Activated T-cell treated with anti-CD3 and anti-CD28 coated beads, Interleukin-2, amount 50 U/mL, for 48 hours (primary cell): ENCODE measurements at places on chromosomes 16 and 17.

DNA sequence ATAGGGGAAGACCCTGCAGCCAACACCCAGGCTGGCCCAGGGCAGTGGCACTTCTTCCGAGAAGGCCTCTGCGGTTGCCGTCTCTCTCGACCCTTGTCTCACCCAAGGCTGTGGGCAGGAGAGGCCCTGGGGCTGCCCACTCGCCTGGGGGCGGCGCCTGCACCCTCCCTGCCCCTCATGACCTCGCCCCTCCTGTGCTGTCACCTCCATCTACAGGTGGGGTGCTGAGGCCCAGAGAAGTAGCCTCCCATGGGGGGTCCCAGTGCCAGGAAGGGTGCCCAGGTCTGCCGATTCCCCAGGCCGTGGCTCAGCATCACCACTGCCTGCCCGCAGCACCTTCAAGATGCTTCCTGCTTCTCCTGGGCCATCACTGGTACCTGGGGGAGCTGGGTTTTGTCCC lies 992 bp downstream of the NLRC3 start:
- peak; percentile 56 for DNase-seq

DNA sequence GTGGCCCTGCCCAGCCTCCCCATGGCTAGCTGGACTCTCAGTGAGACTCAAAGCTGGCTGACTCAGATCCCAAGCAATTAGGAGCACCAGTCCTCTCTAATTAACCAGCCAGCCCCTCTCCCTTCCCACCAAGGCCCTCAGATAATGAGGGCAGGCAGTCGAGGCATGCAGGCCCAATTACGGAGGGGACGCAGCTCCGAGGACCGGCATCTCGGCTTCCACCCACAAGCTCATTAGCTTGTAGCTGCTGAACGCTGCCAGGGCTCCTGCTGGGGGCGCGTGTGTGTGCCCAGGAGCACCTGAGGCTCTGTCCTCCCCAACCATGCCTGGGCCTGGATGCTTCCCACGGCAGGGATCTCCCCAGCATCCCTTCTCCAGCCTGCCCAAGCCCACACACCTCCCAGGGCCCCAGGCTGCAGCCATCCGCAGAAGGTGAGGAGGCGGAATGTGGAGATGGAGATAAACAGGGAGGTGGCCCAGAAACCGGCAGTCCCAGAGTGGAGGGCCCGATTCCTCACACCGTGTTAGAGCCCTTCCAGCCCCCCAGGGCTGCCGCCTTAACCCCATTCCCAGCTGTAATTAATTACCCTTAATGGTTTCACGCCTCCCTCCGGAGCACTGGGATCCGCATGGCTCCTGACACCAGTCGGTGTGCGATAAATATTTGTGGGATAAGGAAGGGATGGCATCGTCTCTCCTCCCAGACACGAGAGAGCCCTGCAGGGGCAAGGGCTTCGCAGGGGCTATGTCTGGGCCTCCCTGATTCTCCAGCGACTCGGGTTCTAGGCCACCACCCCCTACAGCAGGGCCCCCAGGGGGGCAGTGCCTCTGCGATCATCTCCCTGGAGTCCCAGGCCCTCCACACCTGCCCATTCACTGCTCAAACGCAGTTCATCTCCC lies 42.2 kb downstream of the RPH3AL start:
- no peak for DNase-seq

GRCh38 chr17:59470624-59471297 lies 94.6 kb upstream of the DHX40 start:
- DNase-seq, result no peak

- no peak for DNase-seq
These were observed 5.7 kb downstream of the CDC6 start for GRCh38 chr17:40293363-40293762.

- no peak for DNase-seq
These were observed 4.1 kb downstream of the PPP1R9B start for GRCh38 chr17:50146230-50146926.

DNA sequence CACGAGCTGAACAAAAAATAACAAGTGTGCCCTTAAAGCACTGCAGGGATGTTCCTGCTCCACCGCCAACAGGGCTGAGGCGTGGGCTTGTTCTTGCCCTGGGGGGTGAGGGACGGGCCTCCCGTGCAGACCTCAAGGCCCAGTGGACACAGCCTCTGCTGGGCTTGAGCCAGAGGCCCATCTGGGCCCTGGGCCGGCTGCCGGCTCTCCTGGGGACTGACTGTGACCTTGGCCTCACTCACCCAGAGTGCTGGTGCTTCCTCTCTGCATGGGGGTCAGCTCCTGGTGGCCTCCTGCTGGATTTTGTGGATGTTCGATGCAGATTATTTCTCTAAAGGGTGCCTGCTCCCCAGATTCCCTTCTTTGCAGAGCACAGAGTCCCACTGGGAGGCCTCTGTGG lies 54.2 kb upstream of the CDR2 start:
- DNase-seq, result no peak

- DNase-seq, result no peak
These were observed 101.2 kb downstream of the OR1D5 start for GRCh38 chr17:2962236-2962635.

DNA sequence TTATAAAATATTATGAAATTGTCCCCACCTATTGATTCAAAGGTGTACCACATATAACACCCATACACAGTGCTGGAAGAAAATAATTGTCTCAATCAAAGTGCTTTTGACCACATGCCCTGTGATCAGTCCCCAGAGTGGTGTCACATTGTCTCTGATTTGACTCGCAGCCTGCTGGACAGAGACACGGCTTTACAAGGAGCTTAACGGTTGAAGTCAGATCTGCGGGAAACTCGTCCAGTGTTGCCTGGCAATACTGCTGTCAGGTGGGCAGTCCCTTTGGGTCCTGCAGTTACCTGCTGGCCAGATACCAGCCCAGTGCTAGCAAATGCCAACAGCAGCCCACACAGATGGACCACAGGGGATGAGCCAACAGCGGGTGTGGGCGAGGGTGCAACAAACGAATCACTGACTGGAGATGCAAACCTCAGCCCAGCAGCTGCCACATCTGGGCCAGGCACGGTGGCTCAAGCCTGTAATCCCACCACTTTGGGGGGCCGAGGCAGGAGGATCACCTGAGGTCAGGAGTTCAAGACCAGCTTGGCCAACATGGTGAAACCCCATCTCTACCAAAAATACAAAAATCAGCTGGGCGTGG lies 26.2 kb upstream of the SSTR2 start:
- no peak for DNase-seq

DNA sequence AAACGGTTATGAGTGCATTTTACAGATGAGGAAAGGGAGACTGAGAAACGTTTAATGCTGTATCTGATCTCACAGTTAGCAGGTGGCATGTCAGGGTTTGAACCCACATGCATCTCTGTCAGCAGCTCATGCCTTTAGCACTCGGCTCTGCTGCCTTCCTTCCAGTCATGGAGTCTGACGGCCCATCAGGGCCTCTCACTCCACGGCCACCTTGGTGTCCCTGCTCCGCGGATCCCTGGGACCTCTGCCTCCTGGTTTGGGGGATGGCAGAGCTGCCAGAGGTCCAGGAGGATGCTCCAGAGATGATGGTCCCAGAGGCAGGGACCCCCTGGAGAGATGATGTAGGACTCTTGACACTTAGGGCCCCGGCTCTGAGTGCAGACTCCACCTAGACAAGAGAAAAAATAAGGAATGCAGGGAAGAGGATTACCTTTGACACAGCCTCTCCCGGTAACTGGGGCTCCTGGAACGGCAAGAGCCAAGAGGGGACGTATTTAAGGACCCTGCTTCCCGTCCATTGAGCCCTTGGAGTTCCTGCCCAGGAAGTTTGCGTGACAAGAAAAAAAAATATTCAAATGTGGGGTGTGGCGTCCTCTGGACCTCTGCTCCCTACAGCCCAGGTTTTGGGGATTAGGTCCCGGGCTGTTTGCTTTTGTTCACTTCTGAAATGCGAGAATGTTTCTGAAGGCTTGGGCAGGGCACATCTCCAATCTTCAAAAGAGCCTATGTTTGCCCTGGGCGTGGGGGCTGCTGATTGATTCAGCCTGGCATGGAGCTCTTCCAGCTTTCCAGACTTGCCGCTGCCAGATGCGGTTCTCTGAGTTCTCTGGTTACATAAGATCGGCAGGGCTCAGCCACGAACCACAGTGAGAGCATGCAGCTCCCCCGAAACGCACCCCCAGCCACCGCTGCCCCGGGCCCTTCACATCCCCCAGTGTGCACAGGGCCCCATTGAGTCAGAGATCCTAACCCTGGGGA lies at the start of gene ALDH3A1:
Gene ALDH3A1 (minus strand): TSS at position 470 of the 978 bp plus-strand sequence. CDS start 3,169 bp downstream, outside the sequence.
- DNase-seq, result no peak

DNA sequence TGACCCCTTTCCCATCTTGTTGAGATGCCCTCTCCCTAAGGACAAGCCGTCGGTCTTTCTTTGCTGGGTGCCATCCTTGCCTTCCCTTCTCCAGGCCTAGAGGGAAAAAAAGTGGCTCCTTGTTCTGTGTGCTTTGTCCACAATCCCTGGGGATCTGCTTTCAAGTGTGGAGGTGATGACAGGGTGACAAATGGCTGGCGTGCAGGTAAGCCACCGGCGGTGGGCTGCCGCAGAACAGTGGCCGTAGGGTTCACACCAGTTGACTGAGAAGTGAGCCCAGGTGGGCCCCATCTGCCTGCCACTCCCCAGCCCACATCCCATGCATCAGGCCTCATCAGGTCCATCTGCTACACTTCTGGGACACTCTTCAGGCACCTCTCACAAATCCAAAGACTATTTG lies 11.4 kb upstream of the CALB2 start:
- no peak for DNase-seq

DNA sequence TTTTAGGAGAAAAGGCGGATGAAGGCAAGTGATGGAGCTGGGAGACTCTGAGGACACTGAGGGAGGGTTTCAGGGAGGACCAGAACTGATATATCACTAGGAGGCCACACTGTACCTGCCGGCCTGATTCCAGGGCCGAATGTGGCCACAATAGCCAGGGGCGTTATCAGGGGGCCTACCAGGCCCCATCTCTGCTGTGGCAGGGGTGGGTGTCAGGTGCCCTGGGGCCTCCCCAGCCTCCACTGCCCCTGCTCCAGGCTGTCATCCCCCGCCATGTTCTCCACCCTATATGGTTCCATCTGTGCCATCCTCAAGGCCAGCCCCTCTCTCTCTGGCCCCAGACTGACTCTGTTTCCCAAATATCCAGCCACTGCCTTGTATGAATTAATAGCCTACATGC lies 246.5 kb downstream of the GSG1L start:
- DNase-seq, result no peak

- DNase-seq, result no peak
These were observed 185.0 kb downstream of the TANC2 start for GRCh38 chr17:63150994-63151464.

- no peak for DNase-seq
These were observed 269.1 kb downstream of the CDH13 start for GRCh38 chr16:82895843-82896242.

- no peak for DNase-seq
These were observed 317.8 kb downstream of the CA10 start for GRCh38 chr17:51840688-51841087.

DNA sequence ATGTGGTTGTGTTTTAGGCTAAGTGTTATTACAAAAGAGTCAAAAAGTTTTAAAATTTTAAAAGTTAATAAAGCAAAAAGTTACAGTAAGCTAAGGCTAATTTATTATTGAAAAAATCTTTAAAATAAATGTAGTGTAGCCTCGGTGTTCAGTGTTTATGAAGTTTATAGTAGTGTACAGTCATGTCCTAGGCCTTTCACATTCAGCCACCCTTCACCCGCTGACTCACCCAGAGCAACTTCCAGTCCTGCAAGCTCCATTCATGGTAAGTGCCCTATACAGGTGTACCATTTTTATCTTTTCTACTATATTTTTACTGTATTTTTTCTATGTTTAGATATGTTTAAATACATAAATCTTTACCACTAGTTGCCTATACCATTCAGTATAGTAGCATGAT lies 98.5 kb upstream of the RPRML start:
- DNase-seq, result no peak

GRCh38 chr17:77404812-77405581 lies 264.2 kb downstream of the SEC14L1 start:
- DNase-seq, result peak; percentile 89

DNA sequence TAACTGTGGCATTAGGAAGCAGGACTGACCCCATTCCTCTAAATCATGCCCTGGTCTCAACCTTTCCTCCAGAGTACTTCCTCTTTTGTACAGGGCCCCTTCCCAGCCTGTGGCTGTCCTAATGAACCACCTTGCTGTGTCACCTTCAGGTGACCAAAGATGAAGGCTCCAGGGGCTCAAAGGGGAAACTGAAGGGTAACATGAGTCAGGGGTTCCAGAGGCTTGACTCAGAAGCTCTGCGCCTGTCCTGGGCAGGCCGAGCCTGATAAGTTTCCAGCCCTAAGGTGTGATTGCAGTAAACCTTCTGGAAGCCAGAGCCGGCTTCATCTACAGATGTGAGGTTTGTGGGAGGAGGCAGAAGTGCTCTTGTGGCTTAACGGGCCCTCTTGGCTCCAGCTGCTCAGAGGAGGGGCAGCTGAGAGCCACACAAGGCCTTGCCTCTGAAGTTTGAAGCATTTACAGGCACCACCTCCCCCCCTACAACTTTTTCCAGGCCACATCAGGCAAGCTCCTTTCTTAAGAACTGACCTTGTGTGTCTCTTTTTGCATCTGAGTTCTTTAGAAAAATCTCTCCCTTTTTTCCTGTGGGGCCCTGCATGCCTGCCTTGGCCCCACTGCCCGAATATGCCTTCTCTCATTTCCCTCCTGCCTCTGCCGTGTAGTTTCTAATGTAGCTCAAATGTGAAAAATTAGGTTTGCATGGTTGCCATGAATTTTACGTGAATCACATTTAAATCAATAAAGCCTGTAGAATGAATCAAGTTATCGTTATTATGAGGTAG lies 149.9 kb downstream of the CLEC16A start:
- peak; percentile 79 for DNase-seq

DNA sequence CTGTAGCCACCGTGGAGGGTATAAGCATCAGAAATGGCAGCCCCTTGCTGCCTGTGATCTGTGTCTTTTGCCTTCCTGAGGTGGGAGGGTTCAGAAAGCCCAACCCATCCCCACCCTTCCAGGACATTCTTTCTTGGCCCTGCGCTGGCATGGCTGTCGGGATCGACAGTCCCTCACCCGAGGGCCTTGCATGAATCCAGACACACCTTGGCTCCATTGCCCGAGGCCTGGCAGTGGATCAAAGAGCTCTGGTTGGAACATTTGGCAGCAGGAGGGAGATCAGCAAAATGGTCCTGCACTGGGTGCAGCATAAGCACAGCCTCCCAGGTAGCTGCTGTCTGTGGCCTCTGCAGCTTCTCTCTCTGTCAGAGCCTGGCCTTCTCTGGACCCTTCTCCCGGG lies 246.6 kb upstream of the MAF start:
- no peak for DNase-seq

DNA sequence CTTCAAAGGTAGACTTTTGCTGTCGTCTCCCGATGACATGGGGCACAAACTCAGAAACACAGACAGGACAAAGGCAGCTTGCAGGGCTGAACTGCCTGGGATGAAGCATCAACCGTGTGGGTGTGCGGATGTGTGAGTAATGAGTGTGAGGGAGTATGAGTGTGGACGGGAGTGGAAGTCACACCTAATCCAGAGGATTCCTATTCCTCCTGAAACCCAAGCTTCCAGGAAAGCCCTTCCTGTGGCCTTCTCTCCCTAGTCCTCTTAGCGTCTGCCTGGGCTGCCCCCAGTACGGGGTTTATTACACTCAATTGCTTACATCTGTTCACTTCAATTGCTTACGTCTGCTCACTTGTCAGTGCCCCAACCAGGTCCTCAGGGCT lies 2.3 kb upstream of the IL4R start:
- no peak for DNase-seq
